ENCODE measurements at places on chromosomes 2 and 18.

- DNase-seq, result no peak
These were observed 578.7 kb upstream of the ID2 start for GRCh38 chr2:8103085-8103708.

DNA sequence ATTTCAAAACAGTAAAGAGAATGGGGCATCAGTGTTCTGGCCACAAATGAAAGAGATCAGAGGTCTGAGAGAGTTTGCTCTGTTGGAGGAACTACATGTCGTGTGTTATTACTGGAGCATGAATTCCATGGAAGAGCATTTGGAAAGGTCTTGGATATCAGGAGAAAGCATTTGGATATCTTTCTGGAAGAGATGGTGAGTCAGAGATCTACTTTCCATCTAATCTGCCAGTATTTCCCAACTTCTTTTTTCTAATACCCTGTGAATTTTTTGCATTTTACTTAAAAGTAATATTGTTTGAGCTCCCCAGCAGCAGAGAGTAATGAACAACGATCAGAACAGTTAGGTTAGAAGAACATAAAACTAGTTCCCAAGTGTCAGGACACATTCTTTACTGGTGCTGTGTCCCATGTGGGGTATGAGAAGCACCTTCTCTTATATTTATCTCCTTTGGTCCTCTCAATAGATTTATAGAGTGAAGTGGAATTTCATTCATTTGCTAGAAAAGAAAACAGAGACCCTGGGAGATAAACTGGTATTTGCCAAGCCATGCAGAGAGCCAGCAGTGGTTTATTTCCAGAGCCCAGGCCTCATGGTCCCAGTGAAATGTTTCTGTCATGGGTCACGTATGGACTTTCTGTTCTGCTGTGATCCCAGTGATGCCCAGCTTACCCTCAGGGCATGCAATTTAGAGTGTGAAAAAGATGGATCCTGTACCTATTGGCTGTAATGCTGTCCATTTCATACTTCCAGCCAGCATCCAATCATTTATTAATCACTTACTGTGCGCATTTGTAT is 130.8 kb upstream of the NT5C1B start:
- no peak for DNase-seq

DNA sequence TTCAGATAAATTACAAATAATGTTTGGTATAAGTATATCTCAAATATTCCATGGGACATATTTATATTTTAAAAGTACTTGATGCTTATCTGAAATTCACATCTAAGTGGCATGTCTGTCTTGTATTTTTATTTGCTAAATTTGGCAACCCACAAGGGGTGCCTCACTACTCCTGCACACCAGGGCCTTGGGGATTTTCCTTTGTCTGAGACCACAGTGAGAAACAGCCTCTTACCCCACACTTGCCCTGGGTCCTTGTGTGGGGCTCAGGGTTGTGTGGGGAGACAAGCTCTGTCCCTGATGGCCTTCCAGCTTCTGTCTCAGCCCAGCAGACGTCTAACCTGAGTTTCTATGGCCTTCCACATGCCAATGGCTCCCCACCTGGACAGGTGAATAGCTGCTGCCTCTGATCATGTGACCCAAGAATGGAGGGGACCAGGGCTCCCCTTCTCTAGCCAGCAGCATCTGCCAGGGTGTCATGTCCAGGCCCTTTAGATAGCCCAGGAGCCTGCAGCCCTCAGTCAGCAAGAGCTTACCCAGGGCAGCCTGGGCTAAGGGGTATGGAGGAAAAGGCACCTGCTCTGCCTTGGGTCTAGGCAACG is 49.5 kb upstream of the MRPL33 start:
- no peak for DNase-seq

DNA sequence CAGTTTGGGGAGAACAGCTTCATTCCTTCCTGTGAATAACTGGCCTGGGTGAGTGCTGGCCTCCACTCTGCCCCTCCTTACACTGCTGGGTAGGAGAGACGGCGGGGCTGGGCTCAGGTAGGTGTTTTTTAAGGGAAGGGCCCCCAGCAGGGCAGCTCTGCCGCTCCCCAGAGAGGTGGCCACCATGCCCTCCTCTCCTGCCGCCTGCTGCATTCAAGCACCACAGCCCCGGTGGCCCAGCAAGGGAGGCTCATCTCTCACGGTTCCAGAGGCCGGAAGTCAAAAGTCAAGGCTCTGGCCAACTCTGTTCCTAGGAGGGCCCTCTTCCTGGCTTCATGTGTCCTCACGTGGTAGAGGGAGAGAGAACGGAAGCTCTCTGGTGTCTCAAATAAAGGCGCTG is 81.1 kb downstream of the SH3BP4 start:
- no peak for DNase-seq

DNA sequence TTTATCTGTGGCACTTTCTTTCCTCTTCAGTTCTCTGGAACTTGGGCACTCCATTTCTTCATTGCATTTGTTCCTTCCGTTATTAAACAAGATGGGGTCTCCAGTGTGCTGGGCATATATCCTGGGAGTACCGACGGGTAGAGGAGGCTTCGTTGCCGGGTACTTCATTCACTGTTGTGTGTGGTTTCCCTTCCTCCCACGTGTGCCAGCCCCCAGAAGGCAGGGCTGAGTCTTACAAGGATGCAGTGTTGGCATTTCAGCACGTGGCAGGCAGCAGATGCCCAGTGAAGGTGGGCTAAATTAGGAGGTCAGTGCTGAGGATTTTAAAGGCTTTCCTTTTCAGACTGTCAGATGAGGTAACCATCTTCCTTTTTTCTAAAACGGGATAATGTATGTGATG is 58.6 kb downstream of the MGAT5 start:
- no peak for DNase-seq

DNA sequence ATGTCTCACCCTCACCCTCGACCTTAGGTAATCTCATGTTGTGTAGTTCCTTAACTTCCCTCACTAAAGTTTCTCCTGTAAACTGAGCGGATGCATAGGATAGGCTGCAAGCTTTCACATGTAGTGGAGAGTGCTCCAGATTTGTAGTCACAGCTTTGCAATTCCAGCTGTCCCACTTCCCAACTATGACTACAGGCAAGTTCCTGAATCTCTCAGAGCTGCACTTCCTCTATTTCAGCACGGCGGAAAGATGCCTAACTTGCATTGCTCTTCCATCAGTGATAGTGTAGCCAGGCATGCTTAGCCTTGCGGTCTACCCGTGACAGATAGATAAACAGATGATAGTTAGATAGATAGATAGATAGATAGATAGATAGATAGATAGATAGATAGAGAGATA is 183.1 kb upstream of the CCDC68 start:
- no peak for DNase-seq

GRCh38 chr18:400456-400855 is 100.0 kb downstream of the COLEC12 start:
- no peak for DNase-seq

GRCh38 chr2:55459714-55460274 is 40.1 kb upstream of the CCDC88A start:
- no peak for DNase-seq

- DNase-seq, result no peak
These were observed 226.8 kb upstream of the TPO start for GRCh38 chr2:1186421-1186820.

DNA sequence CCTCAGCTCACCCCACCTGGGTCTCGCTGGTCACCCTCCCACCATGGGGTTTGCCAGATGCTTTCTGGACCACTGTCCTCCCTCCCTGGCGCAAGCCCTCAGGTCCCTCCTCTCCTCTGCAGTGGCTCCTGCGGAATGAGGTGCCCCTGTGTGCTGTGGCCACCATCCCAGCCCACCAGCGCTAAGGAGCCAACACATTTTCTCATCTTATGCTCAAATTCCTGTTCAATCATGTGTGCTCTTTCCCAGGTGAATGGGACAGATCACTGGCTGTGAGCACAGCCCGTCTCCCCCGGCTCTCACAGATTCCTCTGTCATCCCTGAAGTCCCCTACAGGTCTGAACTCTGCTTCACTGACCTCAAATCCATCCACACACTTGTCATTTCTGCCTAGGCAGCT is 15.2 kb upstream of the CCDC74B start:
- no peak for DNase-seq

DNA sequence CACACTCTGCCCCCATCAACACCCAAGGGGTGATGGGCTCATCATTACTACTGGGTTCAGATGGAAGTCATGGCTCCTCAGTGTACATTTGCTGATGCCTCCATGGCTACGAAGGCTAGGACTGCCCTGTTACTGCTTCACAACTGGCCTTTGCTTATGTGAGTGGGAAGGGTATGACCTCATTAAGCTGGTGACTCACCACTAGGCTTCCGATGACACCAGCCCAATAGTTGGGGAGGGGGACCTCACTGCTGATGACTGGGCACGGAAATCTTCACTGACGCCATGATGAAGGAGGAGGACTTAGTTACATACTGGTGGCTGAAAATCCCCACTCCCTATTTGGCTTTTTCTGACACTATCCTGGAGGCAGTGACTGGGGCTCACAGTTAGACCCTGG is 263.2 kb downstream of the CMPK2 start:
- no peak for DNase-seq

DNA sequence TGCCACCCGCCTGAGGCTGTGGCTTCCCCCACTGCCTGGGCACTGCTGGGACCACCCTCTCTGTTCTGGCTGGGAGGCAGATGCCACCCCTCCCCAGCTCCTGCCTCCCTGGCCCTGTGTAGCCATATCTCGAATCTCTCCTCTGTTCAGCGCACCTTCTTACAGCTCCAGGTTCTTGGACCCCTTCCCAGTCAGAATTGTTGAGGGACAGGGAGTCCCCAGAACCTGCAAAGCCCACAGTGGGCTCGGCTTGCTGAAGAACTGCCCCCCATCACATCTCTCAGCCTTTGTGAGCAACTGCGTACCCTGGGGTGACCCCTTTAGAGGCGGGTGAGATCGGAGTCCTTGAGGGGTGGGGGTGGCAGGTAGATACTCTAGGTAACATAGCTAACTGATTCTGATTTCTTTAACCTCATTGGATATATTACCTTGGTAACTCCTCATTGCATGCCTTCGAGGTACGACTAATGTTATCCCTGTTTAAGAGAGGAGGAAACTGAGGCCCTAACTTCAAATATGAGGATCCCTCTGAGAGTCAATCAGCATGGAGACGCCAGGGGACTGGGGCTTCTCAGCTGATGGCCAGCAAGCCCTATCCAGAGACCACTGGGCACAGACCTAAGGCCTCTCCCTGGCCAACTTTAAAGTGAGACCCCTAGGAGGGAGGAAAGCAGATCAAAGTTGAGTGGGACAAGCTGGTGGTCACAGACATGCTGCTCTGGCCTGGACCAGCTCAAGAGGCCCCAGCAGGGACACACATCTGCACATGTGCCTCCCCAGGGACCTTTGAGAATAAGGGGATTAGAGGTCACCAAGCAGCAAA is 101.3 kb downstream of the CAPN13 start:
- no peak for DNase-seq

DNA sequence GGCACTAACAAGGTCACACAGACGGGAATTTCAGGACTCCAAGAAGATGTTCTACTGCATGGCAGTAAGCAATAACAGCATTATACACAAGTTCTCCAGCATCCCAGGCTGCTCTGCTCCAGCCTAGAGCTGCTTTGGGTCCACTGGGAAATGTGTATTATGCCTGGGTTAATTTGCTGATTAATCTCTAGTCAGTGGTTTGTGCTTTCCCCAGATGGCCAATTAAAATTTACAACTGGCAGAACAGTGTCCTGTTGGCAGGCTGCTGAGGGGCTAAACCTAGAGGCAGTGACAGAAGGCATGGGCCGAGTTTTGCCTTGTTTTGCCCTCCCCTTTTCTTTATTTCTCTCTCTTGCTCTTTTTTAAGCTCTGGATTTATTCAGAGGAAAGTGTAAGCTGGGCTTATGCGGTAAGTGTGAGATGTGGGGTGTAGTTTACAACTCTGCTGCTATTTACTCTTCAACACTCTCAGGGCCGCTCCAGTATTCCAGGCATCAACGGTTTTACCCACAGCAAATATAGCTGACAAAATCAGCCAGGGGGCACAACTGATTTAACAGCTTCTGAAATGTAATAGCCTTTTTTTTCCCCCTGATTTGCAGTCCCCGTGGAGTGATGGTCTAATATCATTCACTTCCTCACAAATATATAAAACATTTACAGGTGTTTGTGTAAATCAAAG is 348.0 kb downstream of the GPD2 start:
- peak; percentile 68 for DNase-seq

GRCh38 chr2:136185981-136186776 is 68.2 kb upstream of the CXCR4 start:
- no peak for DNase-seq

- peak; percentile 17 for DNase-seq
These were observed 30.6 kb upstream of the EPC2 start for GRCh38 chr2:148614014-148614321.

- DNase-seq, result no peak
These were observed 592.0 kb downstream of the LRRTM4 start for GRCh38 chr2:76930056-76930744.

- DNase-seq, result no peak
These were observed 38.4 kb upstream of the GAREM1 start for GRCh38 chr18:32509111-32509510.

- no peak for DNase-seq
These were observed 343.8 kb downstream of the SUCLG1 start for GRCh38 chr2:84115173-84115857.

- DNase-seq, result peak; percentile 37
These were observed 267.4 kb downstream of the PHLPP1 start for GRCh38 chr18:62982600-62983251.

- DNase-seq, result peak; percentile 11
These were observed 514.9 kb downstream of the PTPRM start for GRCh38 chr18:8081872-8082553.

GRCh38 chr2:19320813-19321212 is 37.6 kb downstream of the OSR1 start:
- no peak for DNase-seq

GRCh38 chr2:158722266-158723105 is 72.6 kb upstream of the DAPL1 start:
- DNase-seq, result no peak

GRCh38 chr2:199258291-199258690 is 199.4 kb downstream of the SATB2 start:
- DNase-seq, result no peak

GRCh38 chr18:36572135-36572856 is 256.5 kb downstream of the TPGS2 start:
- DNase-seq, result peak; percentile 40

GRCh38 chr2:204177251-204177976 is 240.9 kb downstream of the ICOS start:
- no peak for DNase-seq

- no peak for DNase-seq
These were observed 154.0 kb upstream of the MAP3K20 start for GRCh38 chr2:172921532-172922236.

DNA sequence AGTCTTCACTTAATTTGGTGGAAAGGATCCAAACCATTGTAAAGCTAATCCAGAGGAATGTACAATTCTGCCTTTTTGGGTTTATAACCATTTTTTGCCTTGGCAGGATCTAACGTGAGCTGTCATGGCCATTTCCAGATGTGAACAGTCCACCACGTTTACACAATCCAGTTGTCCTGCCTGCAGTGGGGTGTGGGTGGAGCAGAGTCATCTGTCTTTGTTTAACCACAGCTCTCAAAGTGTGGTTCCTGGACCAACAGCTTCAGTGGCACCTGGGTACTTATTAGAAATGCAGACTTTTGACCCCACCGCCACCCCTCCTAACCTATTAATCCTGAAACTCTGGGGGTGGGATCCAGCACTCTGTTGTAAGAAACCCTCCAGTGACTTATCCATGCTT is 35.9 kb downstream of the FHOD3 start:
- no peak for DNase-seq

GRCh38 chr2:121898483-121898882 is 143.0 kb downstream of the TSN start:
- no peak for DNase-seq

- DNase-seq, result peak; percentile 32
These were observed 172.8 kb downstream of the RDH14 start for GRCh38 chr2:18387441-18388206.

GRCh38 chr2:154443919-154444318 is 254.6 kb upstream of the KCNJ3 start:
- DNase-seq, result no peak

- no peak for DNase-seq
These were observed 126.3 kb downstream of the HDAC4 start for GRCh38 chr2:239274391-239275043.

Measured in NCI-H1436 (cell line).